ENCODE measurements at places on chromosomes 7 and 10.

DNA sequence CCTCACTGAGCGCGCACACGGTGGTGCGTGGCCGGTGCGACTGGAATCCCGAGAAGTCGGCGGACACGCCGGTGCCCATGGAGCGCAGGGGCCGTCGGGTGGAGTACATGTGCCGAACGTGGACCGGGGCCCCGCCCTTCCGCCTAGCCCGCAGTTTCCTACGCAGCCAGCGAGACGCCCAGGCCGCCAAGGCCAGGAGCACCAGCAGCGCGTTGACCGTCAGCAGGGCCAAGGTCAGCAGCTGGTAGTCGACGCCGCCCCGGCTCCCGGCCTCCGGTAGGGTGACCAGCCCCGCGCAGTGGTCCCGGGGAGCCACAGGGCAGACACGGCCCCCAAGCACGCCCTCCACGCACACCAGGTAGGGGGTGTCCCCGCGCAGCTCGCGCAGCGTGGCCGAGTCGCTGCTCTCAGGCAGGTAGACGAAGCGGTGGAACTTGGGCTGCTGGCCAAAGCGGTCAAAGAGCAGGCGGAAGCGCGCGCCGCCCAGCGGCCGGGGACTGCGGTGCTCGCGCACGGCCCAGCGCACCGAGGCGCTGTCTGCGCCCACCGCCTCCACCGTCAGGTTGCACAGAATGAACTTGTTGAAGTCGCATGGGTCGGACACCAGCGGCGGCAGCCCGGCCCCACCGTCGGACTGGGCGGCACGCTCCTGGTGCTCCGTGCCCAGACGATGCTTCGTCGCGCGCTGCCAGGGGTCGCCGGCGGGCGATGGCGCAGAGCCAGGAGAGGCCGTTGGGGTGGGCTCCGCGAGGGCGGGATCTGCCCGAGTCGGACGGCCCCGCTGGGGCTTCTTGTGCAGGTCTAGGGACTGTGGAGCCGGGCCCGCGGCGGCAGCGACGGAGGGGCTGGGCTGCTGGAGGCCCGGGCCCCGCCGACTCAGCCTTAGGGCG, 2.2 kb downstream of the TRIL start:
- no peak for DNase-seq

DNA sequence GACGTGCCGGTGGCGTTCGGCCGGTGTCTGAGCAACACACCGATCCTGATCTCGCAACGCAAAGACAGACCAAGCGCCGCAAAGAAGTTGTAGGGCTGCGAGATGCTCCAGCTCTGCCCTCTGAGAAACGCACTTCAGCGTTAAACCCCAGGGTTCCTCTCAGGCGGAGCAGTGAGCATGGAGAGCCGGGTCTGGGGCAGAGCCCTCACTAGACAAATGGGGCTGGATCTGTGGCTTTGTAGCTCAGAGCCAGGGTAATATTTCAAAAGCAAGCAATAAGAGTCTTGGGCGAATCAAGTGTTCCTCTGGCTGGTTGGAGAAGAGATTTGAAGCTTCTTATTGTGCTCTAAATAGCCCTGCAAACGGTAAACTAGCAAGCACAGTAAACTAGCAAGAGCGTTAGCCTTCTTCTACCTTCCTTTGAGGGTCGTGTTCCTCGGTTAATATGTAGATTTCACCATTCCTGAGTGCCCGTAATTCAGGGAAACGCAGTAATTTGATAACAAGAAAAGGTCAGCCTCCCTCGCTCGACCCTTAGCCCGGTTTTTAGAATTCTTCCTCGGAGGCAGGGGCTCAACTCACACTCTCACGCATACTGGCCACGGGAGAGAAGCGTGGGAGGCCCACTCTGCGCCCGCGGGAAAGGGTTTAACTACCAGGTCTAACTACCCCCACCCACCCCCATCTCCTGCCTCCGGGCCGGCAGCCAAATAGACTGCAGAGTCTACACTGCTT, 6.7 kb downstream of the SKAP2 start:
- no peak for DNase-seq

DNA sequence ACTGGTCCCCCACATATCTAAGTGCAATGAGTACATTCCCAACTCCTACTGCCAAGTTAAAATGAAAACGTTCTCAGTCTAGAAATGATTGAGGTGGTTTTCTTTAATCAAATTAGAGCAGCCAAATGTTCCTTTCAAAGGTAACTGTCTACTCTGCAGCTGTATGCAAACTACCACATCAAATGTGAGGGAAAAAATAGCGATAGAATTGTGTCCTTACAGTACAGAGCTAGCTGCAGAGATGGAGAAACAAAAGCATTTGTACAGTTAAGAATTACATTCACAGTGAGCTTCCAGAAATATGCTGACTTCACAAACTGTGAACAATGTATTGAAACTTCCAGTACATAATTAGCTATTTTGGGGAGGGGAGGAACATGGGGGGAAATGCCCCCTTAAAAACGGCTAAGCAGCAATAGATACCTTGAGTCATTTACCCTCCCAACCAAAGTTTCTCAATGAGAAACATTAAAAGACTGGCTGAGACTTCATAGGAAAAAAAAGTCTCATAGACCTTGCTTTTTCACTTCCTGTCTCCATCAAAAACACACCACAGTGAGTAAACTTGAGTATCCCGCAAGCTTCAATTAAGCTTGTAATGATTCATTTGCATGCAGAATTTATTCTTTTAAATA, 22.9 kb downstream of the CDK6 start:
- no peak for DNase-seq

GRCh38 chr7:25134358-25135010, 9.4 kb upstream of the CYCS start:
- no peak for DNase-seq

GRCh38 chr7:909358-910329, 33.3 kb downstream of the GET4 start:
- DNase-seq: no peak

DNA sequence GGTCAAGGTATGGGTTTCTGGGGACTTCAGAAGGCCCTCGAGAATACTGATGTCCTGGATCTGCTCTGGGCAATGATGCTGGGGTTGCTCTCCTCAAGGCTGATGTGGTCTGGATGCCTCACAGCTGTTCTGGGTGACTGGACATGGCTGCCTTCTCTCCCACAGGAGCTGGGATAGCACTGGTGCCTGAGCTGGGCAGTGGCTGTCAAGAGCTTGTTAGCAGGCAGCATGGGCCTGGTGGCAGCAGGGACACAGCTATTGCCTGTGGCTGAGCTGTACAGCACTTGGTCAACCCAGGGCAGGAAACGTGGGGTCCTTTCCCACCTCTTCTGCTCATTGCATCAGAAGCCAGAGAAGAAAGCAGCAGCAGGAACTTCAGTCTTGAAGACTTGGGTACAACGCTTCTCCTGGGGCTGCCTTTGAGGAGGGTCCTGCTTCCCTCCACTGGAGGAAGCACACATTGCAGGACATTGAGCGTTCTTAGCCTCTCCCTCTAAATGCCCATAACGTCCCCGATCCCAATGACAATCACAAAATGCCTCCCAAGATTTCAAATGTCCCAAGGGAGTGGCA, 13.0 kb downstream of the ADCYAP1R1 start:
- DNase-seq: no peak

DNA sequence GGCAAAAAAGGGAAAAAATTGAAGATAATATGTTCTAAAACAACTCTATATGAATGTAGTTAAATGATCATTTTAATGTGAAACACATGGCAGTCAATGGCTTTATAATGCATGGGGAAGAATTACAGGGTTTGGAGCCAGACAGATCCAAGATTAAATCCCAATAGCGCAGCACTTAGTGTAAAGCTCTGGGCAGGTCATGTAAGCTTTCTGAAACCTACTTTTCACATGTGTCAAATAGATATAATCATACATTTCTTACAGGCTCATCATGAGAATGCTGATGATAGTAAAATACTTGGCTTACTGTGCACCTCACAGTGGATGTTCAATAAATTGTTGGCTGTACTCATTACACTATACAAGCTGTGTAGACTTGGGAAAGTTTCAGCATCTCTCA, 48.0 kb upstream of the ZNF365 start:
- no peak for DNase-seq

DNA sequence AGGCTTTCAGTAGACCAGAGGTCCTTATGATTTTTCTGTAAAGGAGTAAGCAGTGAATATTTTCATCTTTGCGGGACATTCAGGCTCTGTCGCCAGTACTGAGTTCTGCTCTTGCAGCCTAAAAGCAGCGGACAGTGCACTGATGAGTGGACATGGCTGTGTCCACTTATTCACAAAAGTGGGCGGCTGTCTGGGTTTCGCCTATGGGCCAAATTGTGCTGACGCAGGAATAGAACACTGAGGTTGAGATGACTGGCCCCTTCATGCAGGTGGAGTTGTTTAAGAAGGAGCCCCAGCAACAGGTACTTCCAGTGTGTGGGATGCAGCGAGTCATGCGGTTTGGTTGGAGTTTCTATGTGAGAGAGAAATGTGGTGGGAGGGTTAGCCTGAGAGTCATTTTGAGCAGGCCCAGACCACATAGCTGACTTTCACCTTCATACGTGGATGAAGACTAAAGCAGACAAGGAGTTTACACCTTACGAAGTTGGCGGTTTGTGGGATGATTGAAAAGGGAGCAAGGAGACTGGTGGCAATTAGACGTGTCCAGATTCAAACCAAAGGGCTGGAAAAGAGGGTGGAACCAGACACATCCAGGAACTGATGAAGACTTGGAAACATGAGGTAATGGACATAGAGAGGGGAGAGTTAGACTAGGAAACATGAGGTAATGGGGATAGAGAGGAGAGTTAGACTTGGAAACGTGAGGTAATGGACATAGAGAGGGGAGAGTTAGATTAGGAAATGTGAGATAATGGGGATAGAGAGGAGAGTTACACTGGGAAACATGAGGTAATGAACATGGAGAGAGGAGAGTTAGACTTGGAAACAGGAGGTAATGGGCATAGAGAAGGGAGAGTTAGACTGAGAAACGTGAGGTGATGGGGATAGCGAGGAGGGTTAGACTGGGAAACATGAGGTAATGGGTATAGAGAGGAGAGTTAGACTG, 38.2 kb downstream of the WDR37 start:
- DNase-seq: no peak

DNA sequence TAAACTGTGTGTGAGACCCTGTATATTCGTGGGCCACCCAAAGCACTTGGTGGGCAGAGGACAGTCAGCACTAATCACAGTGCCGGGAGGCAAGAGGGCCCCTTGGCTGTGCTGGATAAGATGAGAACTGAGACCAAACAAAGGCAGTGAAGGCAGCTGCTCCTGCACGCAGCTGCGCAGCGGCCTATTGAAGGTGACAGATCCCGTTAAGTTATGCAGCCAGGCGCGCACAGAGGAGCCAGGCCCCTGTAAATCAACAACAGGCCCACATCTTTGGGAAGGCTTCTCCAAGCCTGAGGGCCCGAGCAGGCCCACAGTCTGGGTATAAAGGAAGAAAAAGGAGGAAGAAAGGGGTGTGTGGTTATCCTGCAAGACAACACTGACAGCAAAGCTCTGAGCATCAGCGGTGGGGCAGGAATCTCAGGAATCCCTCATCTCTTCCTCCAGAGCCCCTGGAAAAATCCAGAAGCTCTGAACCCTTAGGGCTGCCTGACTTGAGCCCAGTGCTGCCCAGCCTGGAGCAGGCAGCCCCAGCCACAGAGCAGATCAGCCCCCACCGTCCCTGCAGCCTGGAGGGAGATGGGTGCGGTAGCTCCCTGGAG, 154.2 kb downstream of the ARHGAP12 start:
- DNase-seq: no peak

DNA sequence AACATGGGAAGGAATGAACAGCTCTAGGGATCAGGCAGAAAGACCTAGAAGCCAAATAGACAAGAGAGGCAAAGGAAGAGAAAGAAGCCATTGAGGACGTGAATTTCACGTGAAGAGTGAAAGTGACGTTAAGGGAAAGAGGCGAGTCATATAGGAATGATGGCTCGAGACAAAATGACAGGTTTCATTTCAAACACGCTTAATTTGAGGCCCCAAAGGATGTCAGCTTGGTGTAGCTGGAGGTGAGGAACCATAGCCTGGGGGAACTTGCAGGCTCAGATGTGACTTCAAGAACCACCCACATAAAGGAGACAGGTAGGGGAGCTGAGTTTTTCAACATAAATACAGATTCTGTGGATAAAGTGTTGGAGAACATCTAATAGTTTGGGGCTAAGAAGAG, 84.3 kb upstream of the ATP6V0A4 start:
- DNase-seq: no peak

DNA sequence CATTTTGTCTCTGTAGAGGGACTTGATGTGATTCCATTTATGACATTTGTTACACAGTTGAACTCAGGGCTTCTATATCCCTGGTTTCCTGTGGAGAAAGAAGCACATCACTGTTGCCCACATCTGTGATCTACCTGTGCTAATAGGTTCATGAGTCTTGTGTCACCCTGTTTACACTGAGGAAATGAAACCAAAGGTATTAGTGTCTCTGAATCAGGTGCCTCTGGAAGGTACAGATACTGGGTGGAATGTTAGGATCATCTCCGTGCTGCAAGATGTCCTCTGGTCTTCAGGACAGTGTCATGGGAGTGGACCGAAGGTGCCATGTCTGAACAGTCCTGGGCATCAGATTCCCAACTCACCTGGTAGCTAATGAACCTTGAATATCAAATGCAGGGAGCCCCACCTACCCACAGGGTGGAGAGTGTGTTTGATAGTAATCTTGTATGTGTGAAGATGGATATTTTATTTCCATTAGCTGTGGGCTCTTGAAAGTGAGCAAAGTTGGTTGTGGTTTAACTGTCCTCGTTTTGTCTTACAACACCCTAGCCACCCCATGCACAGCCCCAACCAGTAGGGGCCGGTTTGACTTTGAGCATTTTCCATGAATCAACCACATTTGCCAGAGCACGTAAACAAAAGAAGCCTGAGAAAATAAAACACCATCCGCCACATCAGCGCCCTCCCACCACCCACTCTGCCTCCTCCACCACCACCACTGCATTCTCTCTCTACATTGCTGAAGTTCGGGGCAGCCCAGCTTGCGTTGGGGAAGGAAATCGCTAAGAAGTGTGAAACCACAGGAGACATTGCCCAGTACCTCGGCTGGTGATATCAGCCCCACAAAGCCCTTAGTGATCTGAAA, 40.7 kb downstream of the TARP start:
- DNase-seq: peak; percentile 71

- no peak for DNase-seq
Observed at GRCh38 chr7:70597066-70597465, 534.9 kb upstream of the GALNT17 start.

DNA sequence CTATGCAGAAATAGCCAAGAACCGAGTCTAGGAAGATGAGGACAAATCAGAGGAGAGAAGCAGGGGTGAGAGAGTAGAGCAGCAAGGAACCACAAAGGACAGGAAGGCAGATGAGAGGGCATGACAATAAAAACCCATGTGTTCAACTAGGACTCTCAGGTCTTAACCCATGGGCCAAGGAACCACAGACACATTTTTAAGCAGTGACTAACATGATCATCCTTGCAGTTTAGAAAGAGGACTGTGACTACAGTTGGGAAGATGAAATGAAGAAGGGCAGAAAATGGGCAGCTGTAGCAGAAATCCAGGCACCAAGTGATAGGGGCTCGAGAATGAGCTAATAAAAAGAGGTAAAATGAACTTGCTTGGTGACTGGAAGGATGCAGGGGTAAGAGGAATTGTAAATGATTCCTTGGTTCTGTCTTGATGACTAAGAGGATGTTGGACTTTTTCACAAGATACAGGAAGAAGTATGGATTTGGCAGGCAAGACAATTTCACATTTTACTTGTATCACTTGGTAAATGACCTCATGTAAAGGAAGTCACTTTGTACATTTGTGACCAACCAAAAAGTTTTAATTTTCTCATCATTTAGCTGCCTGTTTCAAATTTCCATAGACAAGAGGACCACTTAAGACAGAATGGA, 22.8 kb downstream of the SGMS1 start:
- DNase-seq: no peak

GRCh38 chr7:150949971-150950491, 28.1 kb downstream of the KCNH2 start:
- DNase-seq: no peak

- DNase-seq: no peak
Observed at GRCh38 chr7:144991041-144991440, 155.2 kb upstream of the TPK1 start.
